ENCODE measurements at places on chromosomes 6 and 20.

DNA sequence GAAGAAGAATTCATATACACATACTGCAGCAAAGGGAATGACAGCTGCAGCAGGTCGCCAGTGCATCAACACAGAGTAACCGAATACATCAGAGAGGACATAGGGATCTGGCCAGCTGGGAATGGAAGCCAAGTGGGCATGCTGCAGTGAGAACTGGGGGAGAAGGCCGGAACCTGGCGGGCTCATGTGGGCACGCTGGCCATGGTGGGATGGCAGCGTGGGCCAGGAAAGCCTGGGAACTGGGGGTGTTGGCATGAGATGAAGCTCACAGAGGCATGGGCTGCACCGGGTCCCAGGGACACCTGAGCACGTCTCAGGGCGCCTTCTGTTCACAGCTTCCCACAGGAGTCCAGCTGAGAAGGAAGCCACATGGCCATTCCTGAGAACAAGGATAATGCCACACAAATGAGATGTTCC, 139.5 kb upstream of the AGPAT4 start:
- DNase-seq: no peak

DNA sequence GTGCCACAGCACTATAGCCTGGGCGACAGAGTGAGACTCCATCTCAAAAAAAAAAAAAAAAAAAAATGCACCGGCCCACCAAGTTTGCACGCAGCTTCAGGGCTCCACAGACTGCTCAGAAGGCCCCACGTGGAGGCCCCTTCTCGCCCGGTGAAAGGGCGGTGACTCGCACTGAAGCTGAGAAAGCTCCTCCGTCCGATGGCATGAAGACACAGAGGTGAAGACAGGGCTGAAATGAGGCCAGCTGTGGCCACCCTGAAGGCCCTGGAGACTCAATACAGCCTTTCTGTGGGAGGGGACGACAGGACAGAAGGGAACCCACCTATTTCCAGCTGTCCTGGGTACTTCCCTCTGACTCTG, 84.0 kb downstream of the PTPN1 start:
- DNase-seq: no peak

DNA sequence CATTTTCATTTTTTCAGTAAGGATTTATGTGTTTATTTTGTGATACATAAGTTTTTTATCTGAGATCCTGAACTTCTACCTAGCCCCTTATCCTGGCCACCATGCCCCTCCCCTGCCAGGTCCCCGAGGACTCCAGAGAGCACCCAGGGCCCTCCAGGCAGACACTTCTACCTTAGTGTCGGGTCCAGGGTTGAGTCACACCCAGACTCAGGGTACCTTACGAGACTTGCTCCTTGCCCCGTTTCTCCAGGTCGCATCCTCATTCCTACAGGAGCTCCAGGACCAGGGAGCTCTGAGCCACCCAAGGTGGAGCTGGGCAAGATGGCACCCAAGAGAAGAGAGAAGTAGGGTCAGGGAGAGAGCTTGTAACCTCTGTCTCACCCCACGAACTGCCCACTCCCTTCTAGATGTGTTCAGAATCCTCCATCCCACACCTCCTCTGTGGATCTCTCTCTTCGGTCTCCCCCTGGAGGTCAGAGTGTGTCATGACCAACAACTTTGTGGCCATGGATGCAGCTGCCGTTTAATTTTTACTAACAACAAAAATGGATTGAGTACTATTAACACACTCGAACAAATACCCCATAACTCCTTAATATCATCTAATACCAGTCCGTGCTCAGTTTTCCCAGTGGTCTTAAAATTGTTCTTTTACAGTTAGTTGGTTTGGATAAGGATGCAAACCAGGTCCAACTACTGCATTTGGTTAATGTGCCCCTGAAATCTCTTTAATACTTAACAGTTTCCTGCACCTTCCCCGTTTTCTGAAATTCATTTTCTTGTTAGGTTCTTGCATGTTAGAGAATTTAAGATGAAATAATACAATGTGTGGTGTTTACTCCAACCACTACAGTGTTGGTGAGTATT, 130.6 kb upstream of the INSM1 start:
- peak; percentile 79 for DNase-seq

DNA sequence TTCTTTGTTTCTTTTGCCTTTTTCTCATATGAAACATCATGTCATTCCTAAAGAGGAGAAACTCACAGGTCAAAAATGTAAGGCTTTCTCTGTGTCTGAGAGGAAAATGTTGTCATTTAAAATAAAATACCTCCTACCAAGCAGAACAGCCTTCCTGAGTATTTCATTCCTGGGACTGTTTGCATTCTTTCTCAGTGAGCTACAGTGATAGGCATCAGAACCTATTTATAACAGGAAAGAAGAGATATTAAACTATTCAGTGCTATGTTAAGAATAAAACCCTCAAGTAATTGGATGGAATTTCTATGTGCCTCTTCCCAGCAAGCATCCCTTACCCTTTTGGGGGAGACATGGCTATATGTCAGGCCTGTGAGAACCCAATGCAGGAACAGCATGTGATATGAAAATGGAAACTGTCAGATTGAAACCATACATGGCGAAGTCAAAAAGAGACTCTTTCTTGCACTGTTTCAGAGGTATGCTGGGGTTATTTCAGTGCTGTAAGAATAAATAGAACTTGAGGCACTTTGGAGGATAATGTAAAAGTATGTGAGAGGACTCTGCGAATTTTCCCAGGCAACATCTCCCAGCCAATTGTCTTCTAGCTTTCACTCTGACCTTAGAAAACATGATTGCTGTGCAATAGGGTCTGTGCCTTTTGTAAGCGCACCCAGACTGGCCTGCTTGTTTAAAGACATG, 133.8 kb upstream of the CCN2 start:
- peak; percentile 13 for DNase-seq

GRCh38 chr6:129279343-129280292, 396.7 kb downstream of the LAMA2 start:
- no peak for DNase-seq
